Sigmoid colon (tissue), 7 donors: ENCODE measurements at places on chromosomes 5 and 9.

- DNase-seq: no peak
These were observed 9.0 kb downstream of the ABHD17B start for GRCh38 chr9:71901695-71902597.

- no peak for DNase-seq
These were observed 104.7 kb downstream of the CMYA5 start for GRCh38 chr5:79794347-79794746.

- no peak for DNase-seq
These were observed 60.2 kb upstream of the DMAC1 start for GRCh38 chr9:7859701-7860334.

DNA sequence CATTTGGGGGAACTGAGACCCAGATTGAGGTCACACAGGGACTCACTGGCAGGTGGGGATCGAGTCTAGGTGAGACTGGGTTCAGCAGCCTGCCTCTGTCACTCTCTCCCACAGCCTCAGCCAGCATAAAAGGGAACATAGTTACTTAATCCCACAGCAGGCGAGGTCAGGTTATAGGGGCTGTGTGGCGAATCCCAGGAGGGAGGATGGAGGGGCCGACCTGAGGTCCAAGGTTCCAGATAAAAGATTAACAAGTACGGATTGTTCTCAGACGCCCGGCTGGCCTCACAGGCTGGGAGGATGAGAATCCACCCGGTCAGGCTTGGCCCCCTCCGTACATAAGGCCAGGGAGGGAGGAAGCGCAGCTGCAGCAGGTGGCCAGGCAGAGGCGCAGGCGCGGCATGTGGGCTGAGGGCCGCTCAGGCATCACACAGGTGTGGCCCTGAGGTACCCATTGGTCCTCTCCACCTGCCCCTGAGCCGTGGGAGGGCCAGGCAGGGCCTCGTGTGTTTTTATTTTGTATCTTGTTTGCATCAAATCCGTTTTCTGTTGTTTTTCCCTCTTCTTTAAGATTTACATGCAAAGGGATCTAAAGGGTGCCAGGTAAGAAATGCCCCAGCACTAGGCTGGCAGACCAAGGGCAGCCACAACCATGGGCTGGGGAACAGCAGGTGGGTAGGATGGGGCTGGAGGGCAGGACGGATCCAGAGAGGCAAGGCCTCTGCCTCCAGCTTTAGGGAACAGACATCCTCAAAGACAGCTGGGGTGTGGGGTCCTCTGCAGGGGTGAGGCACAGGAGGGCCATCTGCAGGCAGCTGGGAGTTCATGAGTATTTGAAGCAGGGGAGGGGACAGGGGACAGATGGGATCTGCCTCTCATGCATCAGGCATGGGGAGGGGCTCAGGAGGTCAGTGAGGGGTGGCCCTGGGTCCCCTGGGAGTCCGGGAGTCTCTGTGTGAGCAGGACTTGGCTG, 3.6 kb downstream of the SUSD3 start:
- DNase-seq: no peak

- DNase-seq: no peak
These were observed 57.6 kb downstream of the SLC46A2 start for GRCh38 chr9:112833081-112833480.

DNA sequence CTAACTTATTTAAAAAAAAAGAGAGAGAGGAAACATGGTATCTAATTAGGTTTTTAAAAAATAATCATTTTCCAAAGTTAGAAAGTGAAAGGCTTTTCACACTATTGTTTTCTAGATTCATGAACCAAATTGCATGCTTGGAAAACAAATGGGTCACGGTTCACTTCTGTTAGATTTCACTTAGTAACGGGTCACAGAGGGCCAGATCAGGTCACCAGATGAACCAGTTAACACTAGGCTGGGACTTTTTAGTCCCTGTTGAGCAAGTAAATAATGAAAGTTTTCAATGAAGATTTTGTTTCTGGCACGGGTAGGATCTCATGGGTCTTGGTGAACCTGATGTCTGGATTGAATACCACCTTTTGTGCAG, 207.2 kb upstream of the RFX3 start:
- no peak for DNase-seq

DNA sequence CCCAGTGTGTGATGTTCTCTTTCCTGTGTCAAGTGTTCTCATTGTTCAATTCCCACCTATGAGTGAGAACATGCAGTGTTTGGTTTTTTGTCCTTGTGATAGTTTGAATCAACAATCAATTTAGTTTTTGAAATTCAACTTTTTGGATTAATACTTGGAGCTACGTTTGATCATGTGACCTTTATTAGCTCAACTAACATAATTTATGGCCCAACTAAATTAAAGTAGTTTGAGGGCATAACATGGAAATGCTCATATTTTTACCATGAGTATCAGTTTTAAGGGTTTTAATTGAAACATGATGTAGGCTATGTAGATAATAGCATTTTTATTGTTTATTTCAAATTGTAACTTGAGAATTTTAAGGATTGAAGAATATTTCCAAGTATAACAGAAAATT, 168.0 kb downstream of the CCDC171 start:
- DNase-seq: no peak

DNA sequence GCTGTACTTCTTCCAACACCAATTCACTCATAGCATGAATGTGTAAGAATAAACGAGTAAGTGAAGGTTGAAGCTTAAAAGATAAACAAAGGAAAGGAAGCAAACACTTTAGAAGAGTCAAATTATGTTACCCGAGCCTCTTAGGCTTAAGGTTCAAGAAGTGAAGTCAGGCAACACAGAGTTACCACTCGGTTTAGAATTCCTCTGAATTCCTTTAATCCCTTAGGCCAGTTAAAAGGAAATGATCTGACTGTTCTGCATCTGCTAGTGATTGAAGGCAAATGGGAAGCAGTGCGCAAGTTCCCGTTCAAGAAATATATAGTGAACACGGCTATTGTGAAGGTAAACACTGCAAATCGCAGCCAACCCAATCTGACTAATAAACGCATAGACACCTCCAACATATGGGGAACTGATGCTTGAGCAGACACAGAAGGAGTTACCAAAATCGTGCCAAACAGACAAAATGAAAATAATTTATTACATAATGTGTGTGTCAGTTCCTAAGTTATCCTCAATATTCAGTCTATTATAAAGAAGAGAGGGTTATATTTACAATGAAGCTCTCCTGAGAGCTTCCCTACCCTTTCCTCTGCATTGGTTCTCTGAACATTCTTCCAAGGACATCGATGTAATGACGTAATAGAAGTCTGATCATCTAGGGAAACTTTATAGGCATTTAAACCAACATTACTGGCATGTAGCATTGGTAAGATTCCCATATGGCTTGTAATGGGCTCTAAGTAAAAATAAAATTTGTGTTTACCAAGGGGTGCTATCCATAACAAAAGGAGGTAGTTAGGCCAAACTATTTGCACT, 837.1 kb upstream of the ZNF608 start:
- DNase-seq: no peak

DNA sequence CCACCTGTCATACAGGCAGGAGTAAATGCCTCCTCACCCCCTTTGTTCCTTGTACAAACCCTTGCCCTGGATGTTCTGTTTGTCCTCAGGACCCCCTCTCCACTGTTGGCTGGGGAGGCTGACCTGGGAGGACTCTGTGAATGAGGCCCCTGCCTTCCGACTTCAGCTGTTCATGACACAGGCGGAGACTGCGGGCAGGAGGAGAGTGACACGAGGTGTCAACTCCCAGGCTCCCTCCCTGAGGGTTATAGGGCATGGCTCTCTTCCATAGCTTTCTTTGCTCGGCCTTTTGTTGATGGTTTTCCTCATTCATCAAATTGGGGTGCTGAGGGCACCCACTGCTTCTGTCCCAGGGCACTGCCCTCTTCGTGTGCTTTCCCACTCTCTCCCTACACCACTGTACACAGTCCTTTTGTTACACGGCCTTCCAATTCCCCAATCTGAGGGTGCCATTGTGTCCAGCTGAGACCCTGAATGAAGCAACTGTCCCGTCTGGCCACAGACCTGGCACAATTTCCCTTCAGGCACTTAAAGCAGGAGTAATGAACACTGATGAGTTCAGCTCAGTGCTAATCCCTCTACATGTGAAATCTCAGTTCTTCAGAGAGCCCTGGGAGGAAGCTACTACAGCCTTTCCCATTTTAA, 33.8 kb downstream of the KCNIP1 start:
- DNase-seq: peak; percentile 39

DNA sequence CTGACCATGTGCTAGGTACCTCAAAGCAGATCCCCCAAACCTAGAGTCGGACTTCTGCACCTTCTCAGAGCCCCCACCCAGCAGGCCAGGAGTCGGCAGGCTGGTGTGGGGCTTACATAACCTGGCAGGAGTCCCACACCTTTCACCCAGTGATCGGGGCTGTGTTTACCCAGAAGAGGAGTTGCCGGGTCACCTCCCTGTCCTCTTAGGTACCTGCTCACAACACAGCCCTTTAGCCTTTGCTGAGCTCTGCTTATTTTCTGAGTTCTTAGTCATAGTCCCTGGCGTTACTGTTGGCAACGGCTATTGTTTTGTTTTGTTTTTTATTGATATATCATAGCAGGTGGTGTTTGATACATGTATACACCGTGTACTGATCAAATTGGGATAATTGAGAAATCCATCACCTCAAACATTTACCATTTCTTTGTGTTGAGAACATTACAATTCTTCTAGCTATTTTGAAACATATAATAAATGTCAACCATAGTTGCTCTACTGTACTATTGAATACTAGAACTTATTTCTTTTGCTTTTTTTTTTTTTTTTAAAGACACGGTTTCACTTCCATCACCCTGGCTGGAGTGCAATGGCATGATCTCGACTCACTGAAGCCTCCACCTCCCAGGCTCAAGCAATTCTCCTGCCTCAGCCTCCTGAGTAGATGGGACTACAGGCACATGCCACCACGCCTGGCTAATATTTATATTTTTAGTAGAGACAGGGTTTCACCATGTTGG, 10.4 kb upstream of the EEIG1 start:
- DNase-seq: no peak

- DNase-seq: no peak
These were observed 47.0 kb upstream of the MROH2B start for GRCh38 chr5:41118177-41118576.

- DNase-seq: no peak
These were observed 15.7 kb downstream of the NUDT12 start for GRCh38 chr5:103546858-103547257.

GRCh38 chr5:178532666-178533065, 57.5 kb downstream of the COL23A1 start:
- DNase-seq: no peak

DNA sequence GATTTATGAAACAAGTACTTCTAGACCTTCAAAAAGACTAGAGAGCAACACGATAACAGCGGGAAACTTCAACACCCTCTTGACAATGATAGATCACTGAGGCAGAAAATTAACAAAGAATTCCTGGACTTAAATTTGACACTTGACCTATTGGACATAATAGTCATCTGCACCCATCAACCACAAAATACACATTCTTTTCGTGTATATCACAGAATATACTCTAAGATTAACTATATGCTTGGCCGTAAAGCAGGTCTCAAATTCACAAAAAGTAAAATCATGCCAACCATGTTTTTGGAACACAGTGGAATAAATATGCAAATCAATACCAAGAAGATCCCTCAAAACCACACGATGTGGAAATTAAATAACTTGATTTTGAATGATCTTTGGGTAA, 559.4 kb downstream of the DNAH5 start:
- no peak for DNase-seq

GRCh38 chr5:124341066-124341858, 405.2 kb downstream of the ZNF608 start:
- DNase-seq: peak; percentile 59

DNA sequence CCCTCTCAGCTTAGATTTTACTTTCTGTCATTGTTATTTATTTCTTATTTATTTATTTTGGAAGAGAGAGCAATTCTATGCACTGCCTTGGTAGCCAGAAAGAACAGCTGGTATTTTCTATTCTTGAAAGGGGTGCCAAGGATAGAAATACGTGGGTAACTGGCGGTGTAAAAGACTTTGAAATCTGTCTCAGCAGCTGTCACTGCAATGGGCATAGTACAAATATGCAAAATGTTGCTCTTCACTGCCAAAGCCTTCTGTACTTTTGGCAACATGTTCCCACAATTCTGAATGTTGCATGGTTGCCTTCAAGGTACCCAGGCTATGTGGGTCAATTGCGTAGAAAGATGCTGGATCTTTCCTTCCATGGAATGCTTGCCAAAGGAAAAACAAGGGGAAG, 230.2 kb upstream of the EDIL3 start:
- DNase-seq: no peak
